ENCODE measurements at places on chromosomes 5 and 9.

DNA sequence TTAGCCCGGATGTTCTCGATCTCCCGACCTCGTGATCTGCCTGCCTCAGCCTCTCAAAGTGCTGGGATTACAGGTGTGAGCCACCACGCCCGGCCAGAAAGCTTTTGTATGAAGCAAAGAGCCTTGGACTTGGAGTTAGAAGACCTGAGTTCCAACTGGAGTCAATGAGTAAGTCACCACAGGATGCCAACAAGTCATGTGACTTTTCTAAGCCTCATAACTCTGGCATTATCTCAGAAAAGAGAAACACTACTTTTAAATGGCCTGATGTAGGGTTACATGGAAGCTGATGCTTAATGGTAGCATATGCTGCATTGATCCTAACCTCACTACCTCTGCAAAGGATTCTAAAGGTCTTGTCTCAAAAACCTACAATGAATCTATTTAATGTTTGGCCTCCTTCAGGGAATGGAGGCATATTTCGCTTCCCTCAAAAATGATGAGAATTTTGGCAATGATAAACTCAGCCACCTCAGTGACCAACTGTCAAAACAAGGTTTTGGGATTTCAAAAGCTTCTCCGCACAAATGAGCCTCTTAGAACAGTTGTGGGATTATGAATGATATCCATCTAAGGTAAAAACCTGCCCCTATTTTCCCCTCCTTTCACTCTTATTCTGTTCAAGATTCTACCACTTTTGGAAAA lies 236.8 kb downstream of the ACTL7B start:
- DNase-seq = no peak

- DNase-seq = no peak
These were observed 490.2 kb downstream of the TLE4 start for GRCh38 chr9:80061940-80062339.

- DNase-seq = no peak
These were observed 194.5 kb upstream of the RIOK2 start for GRCh38 chr5:97377582-97377981.

- DNase-seq = no peak
These were observed 124.9 kb upstream of the RPS23 start for GRCh38 chr5:82403026-82403425.

DNA sequence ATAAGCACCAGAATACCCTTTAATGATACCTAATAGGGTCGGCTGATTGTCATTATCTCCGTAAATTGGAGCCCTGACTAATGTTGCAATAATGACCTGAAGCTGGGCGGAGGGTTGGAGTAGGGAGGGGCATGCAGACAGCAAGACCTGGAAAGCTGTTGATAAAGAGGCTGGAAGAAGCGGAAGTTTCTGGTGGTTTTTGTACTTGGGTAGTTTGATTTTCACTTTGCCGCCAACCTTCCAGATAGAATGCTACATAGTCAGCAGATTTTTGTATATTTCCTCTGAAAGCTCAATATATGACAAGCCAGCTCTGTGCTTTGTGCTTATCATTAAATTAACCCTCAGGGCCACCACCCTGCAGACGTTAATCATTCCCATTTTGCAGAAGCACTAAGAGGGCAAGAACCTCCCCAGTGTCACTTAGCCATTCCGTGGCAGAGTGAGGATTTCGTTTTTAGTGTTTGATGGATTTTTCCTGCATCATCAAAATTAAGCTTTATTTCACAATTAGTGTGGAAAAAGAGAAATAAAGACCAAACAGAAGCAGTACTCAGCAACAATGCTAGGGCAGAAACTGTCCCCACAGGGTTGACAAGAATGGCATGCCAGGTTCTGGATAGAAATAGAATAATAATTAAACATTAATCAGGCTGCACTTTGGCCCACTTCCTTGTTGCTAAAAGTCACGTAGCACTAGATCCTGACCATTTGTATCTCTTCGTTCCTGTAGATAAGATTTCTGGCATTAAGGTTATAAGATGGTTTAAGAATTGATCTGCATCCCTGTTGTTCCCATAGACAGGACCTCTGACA lies 34.7 kb downstream of the DIRAS2 start:
- no peak for DNase-seq

- no peak for DNase-seq
These were observed 12.3 kb downstream of the B4GALT7 start for GRCh38 chr5:177612215-177612673.

GRCh38 chr5:66345281-66345680 lies 201.2 kb downstream of the SREK1 start:
- DNase-seq = no peak

DNA sequence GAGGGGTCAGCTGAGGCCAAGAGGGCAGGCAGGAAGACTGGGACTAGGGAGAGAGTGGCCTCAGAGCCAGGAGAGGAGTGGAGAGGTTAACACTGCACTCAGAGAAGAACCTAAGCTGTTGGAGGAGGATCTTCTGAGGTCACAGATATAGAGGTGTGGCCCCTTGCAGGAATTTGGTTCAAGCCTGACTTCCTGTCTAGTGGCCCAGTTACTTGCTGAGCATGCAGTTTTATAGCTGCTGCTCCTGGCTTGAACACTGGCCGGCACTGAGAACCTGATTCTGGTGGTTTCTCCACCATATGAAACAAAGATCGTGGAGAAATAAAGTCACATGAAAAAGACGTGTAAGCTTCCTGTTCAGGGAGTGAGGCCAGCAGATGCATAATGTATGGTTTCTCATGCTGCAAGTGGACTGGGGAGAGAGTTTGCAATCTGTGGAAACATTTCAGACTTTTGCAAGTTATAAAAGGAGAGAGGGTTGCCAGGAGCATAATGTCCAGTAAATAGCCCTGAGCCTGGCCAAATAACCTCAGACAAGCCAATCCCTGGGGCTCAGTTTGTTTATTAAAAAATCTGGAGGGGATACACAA lies 82.6 kb downstream of the GALNT10 start:
- peak; percentile 21 for DNase-seq

DNA sequence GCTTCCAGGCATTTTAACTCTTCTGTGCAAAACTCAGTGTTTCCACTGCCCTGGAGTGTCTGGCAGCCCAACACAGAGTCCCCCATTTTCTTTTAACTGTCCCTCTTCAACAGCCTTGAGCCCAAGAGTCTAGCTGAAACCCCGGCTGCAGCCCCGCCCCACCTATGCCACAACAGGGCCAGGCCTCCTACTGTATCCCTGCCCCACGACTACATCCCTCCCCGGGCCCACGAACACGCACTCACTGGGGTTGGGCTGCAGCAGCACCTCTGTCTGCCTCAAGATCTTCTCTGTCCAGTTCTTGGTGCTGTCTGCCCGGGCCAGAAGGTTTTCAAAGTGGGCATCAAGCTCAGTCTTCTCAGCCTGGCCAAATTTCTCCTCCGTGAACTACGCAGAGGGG lies 6.1 kb downstream of the SH3GLB2 start:
- no peak for DNase-seq

- DNase-seq = no peak
These were observed 92.7 kb upstream of the CACNA1B start for GRCh38 chr9:137784641-137785513.

- DNase-seq = peak; percentile 41
These were observed 35.1 kb downstream of the SPTAN1 start for GRCh38 chr9:128587453-128587852.

DNA sequence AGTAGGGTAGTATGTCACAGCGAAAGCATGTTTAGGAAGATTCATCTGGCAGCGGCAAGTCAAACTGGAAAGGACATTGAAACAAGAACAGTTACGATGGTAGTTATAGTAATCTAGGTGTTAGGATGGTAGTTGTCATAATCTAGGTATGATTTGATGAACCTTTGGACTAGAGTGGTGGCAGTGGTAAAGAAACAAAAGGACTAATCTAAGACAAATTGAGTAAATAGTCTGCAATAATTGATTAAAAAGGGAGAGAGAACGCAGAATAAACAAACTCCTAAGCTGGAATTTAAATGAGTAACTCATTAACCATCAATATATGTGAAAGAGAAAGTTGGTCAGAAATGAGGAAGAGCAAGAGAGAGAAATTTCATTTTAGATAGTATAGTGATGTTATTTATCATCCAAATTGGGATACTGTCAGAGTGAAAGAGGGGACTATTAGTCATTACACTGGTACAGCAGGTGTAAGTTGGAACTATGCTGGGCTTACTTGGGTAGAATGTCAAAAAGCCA lies 56.8 kb downstream of the MTREX start:
- no peak for DNase-seq

DNA sequence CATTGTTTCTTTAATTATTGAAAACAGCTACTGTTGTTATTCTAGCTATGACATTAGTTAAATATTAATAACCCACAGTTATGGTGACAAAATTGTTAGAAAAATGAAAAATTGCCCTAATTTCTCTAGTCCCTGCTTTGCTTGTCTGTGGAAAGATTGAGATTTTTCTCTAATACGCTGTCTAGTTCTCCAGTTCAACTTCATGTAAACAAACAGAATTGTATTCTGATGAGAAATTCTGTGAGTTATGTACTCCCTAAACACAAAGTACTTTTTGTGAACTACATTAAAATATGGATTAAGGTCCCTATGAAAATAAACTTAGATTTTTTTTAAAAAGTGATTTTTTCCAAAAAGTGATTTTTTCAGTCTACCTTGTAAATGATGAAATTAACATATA lies 8.7 kb downstream of the SLF1 start:
- no peak for DNase-seq

DNA sequence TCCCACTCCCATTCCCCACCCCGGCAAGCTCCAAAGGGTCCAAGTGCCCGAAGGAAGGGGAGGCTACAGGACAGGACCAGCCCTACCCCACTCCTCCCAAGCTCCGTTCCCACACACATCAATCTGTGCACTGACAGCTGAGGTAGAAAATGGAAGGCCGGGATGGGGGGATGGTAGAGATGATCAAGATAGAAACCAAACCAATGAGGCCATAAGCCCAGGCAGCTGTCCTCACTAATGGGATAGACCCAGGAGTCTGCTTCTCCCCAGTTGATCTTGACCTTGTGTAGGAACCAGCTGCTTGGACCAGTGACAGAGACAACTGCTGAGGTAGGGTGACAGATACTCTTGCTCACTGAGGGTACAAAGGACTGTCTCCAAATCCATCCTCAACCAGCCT lies 38.6 kb downstream of the B4GALT1 start:
- no peak for DNase-seq

DNA sequence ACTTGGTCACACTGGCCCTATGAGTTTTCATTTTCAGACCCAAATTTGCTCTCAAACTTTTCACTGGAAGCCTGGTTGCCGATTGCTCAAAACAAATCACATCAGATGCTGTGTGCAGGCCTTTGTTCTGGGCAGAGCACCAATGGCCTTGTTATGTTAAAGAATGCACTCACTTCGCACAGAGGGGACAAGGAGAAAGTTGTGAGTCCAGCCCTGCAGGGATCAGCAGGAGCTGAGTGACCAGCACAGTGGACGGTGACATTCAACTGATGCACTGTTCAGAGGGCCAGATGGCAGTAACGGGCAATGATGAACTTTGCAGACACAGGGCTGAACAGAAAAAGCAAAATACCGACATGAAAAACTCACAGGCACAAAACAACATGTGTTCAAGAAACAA lies 86.1 kb downstream of the BARX1 start:
- no peak for DNase-seq

DNA sequence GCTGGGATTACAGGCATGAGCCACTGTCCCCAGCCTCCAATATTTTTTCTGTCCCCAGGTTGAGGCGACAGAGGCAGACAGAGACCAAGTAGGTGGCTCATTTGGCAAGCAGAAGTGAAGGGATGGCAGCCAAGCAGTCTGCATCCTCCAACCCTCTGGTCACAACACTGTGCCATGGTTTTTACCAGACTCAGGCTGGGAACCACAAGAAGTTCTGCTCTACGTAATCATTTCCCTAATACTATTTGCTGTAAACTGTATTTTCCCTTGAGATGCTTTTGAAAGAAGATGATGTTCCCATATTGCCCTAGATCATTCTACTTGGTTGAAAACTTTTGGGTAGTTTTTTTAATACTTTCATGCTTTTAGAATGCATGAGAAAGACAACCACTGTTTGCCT lies 40.5 kb downstream of the PTTG1 start:
- DNase-seq = no peak

DNA sequence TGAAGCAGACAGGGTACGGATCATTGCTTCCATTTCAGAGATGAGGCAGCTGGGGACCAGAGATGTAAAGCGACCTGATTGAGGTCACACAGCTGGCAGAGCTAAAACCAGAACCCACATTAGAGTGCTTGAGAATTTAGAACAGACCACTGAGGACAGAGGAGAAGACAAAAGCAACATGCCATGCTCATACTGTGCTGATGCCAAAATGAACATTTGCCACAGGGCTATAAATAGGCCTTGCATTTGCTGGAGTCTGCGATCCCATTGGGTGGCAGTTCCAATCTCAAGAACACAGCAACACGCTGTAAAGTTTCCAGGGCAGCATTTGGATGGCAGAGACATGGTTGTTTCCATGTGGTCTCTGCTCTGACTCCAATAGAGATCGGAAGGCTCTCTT lies 222.4 kb upstream of the TBC1D2 start:
- no peak for DNase-seq

DNA sequence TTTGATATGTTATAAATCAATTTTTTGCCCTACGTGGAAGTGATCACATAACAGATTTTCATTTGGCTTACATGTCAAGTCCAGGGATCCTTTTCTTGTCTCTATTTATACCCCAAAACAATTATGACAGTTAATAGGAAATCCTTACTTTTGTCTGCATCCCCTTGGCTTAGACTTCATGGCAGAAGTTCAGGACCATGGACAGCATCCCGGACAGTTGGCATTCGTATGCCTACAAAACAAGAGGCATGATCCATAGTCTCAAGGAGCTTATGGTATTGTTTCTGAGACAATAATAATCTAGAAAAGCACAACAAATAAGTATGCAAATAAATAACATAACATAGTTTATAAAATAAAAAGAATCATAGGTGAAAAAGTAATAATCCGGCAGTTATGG lies 214.3 kb upstream of the GRIA1 start:
- DNase-seq = no peak

DNA sequence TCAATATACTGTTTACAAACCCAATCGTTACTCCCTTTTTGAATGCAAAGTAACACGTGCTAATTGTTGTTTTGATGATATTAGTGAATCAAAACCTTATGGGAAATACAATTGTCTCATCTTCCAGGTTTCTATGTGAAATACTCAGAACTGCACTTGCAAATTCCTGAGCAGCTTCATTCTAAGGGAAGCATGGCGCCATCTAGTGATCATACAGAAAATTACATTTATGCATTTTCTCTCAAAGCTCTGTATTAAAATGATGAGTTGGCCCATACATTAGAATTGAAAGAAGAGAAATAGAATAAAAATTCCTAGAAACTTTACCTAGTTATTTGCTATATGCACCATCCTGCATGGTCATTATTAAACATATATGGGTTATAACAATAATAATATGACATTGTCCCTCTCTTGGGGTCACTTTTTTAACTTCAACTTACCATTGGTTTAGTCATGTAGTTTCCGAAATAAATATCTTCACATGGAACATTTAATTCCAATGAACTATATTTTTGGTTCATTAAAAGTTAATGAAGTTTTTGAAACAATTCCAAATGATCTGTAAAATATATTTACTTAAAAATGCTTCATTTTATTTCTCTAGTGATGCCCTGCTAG lies 220.0 kb downstream of the PDE4D start:
- DNase-seq = peak; percentile 47

- DNase-seq = no peak
These were observed 290.6 kb downstream of the FER start for GRCh38 chr5:109038209-109038840.
